Skin of body (tissue), 3 donors: ENCODE measurements at places on chromosomes 2 and 18. TPM values are rescaled to one million over a fixed set of nuclear protein-coding genes. Genes with fewer than 3 reads are reported as not detected.

- no peak for DNase-seq
These were observed 245.0 kb upstream of the RAB6C start for GRCh38 chr2:129734343-129735034.

GRCh38 chr2:19675856-19676460, 225.8 kb downstream of the TTC32 start:
- peak; percentile 14 for DNase-seq

- DNase-seq: peak; percentile 10
These were observed 99.8 kb downstream of the SMAD7 start for GRCh38 chr18:48850822-48851598.

- no peak for DNase-seq
These were observed 98.1 kb downstream of the COL6A3 start for GRCh38 chr2:237315829-237316225.

GRCh38 chr2:215465256-215465655, 29.4 kb upstream of the FN1 start:
- no peak for DNase-seq

DNA sequence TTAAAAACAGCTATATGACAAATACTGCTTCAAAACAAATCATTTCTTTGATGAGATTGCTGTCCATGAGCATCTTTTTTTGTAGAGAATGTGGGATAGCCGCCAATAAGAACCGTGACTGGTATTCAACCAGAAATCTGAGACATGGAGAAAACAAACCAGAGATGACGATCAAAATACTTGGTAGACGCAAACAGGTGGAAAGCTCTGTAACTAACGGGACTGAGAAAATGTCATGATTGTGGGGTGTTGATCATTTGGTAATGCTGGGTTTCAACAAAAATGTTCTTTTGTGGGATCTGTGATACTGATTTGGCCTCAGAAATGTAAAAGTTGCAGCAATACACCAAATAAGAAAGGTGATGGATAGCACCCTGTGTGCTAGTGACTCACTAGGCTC, 364.8 kb downstream of the NYAP2 start:
- no peak for DNase-seq

DNA sequence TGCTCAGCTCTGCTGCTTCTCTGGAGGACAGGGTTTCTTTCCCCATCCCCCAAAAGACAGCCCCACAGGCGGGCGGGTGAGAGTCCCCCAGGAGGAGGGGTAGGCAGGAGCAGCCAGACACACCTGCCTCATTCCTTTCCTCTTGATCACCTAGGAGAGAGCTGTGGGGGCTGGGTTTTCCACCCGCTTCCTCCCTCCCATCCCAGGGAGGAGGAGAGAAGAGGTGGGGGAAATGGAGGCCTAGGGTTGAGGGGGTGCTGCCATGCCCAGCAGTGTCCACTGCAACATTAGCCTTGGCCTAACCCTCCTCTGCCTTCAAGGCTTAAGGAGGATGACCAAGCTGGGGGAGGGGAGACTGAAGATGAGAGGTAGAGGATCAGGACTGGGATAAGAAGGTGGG, 14.7 kb downstream of the WNT10A start:
- DNase-seq: no peak

GRCh38 chr18:46488471-46489213, 168.4 kb downstream of the LOXHD1 start:
- DNase-seq: no peak

- DNase-seq: no peak
These were observed 74.9 kb downstream of the ANTXR1 start for GRCh38 chr2:69087912-69088240.

GRCh38 chr2:231218366-231218765, 19.9 kb downstream of the ARMC9 start:
- no peak for DNase-seq

- no peak for DNase-seq
These were observed 56.9 kb downstream of the BCL2 start for GRCh38 chr18:63262369-63263335.

- DNase-seq: no peak
These were observed 85.2 kb upstream of the NDUFV2 start for GRCh38 chr18:9017167-9017904.

- no peak for DNase-seq
These were observed 9.6 kb downstream of the SERPINB2 start for GRCh38 chr18:63897072-63897471.

DNA sequence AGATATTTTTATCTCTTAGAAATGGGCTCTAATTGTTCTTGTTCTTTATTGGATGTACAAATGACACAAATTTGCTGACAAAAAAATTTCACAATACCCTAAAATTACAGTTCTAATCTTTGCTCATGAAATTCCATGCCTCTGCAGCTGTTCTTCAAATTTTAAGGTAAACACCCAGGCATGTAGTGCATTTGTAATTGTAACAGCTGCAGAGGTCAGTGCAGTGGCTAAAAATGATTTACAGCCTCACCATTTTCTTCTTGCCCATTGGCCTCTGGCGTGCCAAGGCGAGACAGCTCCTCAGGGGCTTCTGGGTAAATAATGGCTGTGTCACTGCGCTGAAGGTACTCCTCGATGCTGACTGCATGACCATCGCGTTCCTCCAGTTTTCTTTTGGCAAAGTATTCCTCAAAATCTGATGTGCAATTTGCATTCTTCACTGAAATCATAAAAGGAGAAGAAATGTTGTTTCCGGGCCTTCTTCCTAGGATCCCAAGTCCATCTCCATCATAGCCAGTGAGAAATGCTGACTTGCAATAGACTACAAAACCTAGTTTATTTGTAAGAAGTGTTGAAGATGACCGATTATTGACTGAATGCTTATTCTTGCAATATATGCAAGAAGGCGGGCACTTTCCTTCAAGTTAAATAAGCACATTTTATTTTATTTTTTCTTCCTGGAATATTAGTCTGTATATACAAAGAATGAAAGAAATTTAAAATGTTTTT, 115.2 kb downstream of the ZEB2 start:
- DNase-seq: no peak

DNA sequence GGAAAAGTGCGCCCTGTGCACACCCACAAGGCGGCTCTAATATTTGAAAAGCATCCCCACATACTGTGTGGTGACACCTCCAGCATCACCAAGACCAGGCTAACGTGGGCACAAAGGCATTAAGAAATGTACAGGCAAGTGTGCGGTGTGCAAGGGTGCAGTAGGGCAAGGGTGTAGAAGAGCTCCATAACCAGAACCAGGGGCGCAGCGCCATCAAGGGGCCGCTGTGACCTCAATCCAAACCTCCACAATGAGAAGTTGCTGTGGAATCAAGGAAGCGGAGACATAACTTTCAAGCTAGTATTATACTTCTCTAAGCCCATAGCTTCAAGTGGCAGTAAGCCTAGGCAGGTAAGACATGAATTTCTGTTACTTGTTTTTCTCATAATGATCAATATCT, 13.0 kb downstream of the L3MBTL4 start:
- no peak for DNase-seq

DNA sequence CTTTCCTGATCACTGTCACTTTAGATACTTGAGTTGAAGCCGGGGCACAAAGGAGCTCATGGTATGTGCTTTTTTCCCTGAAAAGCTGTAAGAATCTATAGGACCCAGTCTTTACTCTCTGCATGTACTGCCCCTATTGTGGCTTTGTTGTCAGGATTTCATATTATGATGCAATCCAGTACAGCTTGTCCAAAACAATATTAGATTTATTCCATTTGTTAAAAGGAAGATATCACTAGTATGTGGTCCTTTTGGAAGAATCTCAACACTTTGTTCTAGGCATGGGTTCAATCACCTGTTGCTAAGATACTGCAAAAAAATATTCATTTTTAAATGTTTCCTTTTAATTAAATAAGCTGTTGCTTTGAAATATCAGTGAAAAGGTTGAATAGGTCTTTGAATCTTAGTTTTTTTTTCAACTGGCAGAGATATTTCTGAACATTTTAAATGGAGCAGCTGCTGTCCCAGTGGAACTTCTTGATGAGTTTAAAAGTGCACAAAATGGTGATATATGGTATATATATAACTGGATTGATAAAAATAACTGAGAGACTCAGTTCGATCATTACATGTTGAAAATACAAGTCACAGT, 256.6 kb upstream of the NT5C1B start:
- no peak for DNase-seq

Gene SLC8A1
- total RNA-seq: 35.5 TPM

Gene MARCHF4
- not detected for total RNA-seq

Gene RSAD2
- 5.1 TPM for total RNA-seq

Gene ANKRD44
- total RNA-seq: 21.8 TPM

Gene CBLN2
- 2.0 TPM for total RNA-seq

Gene HAT1
- total RNA-seq: 44.2 TPM

Gene ASB18
- total RNA-seq: 0.79 TPM

Gene FAM110C
- 3.6 TPM for total RNA-seq

Gene EHD3
- total RNA-seq: 3.7 TPM

Gene MC5R
- total RNA-seq: not detected
